Subcutaneous preadipocyte (primary cell): ENCODE measurements at places on chromosomes 4 and X. TPM values are rescaled to one million over a fixed set of nuclear protein-coding genes. Genes with fewer than 3 reads are reported as not detected.

Gene HTR2C
- not detected in 2 replicates for total RNA-seq

Gene MAOB
- under 0.01 TPM in 2 replicates for total RNA-seq

Gene CTAG2
- not detected in 2 replicates for total RNA-seq

Gene APLN
- total RNA-seq, result 0.73 and 0.78 TPM in 2 replicates

Gene UCP1
- total RNA-seq, result not detected in 2 replicates
